ENCODE measurements at places on chromosomes 6 and 20. TPM values are rescaled to one million over a fixed set of nuclear protein-coding genes. Genes with fewer than 3 reads are reported as not detected.

DNA sequence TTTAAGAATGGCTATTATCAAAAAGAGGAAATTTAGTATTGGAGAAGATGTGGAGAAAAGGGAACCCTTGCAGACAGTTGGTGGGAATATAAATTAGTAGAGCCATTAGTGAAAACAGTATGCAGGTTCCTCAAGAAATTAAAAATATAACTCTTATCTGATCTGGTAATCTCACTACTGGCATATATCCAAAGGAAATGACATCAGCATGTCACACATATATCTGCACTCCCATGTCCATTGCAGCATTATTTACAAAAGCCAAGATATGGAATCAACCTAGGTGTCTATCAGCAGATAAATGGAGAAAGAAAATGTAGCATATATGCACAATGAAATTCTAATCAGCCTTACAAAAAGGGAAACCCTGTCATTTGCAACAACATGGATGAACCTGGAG, 2.6 kb downstream of the SIRPG start:
- DNase-seq, result no peak

GRCh38 chr6:161740486-161740885, 466.6 kb upstream of the AGPAT4 start:
- DNase-seq, result no peak

Gene SYS1
- total RNA-seq, result 24.0 TPM

- no peak for DNase-seq
These were observed 6.7 kb downstream of the ZFAND3 start for GRCh38 chr6:37826188-37826587.

GRCh38 chr6:169806701-169807100, 55.3 kb downstream of the ERMARD start:
- no peak for DNase-seq

Gene TCF15
- total RNA-seq, result 2.1 TPM

- DNase-seq, result no peak
These were observed 46.8 kb upstream of the JAG1 start for GRCh38 chr20:10720565-10720964.
